ENCODE measurements at places on chromosomes 2 and 18. TPM values are rescaled to one million over a fixed set of nuclear protein-coding genes. Genes with fewer than 3 reads are reported as not detected.

GRCh38 chr2:68379184-68379708, 14.2 kb downstream of the PLEK start:
- DNase-seq: no peak

DNA sequence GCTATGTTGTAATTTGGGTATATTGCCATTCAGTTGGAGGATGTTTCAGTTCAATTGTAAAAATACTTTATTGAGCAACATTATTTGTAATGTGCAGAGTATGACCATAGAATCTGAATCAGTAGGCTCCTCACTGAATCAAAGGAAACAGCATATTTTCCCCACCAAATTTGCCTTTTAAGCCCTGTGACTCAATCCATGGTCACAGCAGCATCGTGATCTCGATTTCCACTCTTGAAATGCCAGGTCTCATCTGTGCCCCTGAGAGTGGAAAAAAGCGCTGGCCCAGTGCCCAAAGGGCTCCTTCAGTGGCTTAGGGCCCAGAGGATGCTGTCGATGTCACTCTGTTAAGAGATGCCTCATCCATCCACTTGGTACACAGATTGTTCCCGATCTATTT, 57.5 kb downstream of the FHOD3 start:
- DNase-seq: peak; percentile 66

DNA sequence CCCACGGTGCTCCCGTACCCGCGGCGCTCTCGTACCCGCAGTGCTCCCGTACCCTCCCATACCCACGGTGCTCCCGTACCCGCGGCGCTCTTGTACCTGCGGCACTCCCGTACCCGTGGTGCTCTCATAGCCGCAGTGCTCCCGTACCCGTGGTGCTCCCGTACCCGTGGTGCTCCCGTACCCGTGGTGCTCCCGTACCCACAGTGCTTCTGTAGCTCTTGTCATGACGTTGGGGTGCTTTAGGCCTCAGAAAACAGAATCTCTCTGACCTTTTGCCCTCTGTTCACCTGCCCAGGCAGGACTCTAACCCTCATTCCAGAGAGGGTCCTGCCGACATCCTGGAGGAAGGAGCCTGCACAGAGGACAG, 35.3 kb downstream of the SLC66A2 start:
- no peak for DNase-seq

GRCh38 chr2:239121600-239122012, 273.7 kb downstream of the TWIST2 start:
- no peak for DNase-seq

GRCh38 chr2:179536185-179536584, 271.6 kb upstream of the SESTD1 start:
- DNase-seq: peak; percentile 30

DNA sequence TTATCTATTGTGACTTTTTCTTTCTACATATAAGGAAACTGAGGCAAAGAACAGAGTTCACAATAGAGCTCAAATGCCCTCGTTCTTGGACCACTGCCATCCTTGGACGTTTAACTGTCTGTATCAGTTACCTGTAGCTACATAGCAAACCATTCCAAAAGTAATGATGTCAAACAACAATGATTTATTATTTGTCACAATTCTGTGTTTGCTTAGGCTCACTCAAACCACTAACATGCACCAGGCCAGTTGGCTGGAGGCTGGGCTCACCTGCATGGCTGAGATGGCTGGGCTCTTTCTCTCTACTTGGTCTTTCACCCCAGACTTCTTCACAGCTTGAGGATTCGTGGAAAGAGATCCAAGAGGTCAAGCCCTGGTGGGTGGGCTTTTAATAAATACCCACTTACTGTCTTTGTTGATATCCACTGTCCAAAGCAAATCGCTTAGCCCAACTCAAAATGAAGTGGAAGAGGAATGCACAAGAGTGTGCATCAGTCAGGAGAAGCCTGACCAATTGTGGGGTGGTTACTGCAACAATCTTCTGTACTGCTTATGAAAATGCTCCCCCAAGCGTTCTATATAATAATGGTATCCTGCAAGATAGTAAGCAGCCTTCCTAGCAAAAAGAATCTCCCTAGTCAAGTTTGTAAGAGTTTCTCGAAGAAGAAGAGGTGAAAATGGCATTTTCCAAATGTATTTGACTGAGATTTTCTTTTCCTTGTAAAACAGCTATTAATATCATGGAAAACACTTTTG, 163.5 kb upstream of the NT5C1B start:
- peak; percentile 62 for DNase-seq

GRCh38 chr2:191636586-191636985, 41.4 kb upstream of the NABP1 start:
- DNase-seq: no peak

- no peak for DNase-seq
Measured at GRCh38 chr2:151264157-151264825, 2.6 kb upstream of the RBM43 start.

GRCh38 chr2:10091182-10091888, 11.1 kb upstream of the CYS1 start:
- DNase-seq: no peak

- DNase-seq: peak; percentile 16
Measured at GRCh38 chr2:208268156-208268952, 2.3 kb downstream of the PIKFYVE start.

DNA sequence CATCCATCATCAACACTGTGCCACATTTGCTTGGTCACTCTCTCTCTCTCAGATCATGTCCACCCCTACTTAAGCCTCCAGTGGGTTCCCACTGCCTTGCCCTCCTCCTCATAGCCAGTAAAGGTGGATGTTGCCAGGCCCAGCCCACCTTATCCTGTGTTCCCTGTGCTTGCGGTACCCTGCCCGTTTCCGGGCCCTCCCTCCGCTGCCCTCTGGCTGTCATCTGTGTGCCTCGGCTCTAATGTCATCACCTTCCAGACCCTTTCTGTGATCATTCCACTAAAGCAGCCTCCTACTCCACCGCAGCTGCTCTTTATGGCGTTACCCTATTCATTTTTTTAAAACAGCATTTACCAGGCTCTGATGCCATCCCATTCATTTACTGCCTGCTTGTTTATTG, 305.7 kb upstream of the SKOR2 start:
- DNase-seq: no peak

Gene CAVIN2
- 24.1 TPM for total RNA-seq

Gene TFCP2L1
- total RNA-seq: under 0.01 TPM

Gene ALPI
- not detected for total RNA-seq

Gene ATP6V1C2
- total RNA-seq: not detected

Data from fibroblast of the aortic adventitia (primary cell).